Hepatocyte (in vitro differentiated cells): ENCODE measurements at places on chromosomes 2 and 18.

GRCh38 chr2:42721898-42722297, 42.0 kb downstream of the OXER1 start:
- H3K36me3 ChIP-seq, result no peaks in the 10 kb centered on the region
- H3K4me1 ChIP-seq, result peaks cover 16% of the 10 kb centered on the region
- H3K27ac ChIP-seq, result peak overlapping the region; percentile 77
- H3K4me3 ChIP-seq, result no peak overlapping the region
- DNase-seq, result no peak

- H3K36me3 ChIP-seq, result no peaks in the 10 kb centered on the region
- peaks cover 72% of the 10 kb centered on the region for H3K27me3 ChIP-seq
- DNase-seq, result no peak
- H3K27ac ChIP-seq, result no peak overlapping the region
Measured at GRCh38 chr2:44766220-44766619, 175.3 kb upstream of the SIX3 start.

DNA sequence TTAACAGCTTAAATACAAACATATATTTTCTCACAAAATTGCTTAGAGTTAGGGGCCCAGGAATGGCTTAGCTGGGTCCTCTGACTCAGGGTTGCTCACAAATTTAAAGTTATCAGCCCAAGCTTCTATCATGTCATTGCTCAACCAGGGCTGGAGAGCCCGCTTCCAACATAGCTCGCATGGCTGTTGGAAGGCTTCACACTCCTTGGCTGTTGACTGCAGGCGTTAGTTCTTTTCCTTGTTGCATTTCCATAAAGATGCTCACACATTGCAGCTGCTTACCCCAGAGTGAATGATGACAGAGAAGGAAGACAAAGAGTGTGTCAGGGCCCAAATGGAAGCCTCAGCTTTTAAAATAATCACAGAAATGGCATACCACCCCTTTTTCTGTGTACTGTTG, 62.9 kb upstream of the TFPI start:
- no peaks in the 10 kb centered on the region for H3K27me3 ChIP-seq
- H3K4me1 ChIP-seq, result no peaks in the 10 kb centered on the region
- H3K27ac ChIP-seq, result no peak overlapping the region
- H3K4me3 ChIP-seq, result no peak overlapping the region

DNA sequence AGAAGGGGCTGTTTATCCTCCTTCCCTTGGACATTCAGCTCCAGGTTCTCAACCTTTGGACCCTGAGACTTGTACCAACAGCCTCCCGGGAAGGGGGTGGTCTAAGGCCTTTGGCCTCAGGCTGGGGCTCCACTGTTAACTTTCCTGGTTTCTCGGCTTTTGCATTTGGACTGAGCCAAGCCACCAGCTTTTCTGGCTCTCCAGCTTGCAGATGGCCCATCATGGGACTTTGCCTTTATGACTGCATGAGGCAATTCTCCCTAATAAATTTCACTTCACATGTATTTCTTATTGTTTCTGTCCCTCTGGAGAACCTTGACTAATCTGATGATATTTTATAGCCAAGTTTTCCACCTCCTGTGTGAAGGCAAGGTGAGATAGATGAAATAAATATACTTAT, 180.8 kb downstream of the PPP1R1C start:
- H3K4me3 ChIP-seq, result no peak overlapping the region
- no peaks in the 10 kb centered on the region for H3K27me3 ChIP-seq
- peak; percentile 45 for DNase-seq
- H3K4me1 ChIP-seq, result no peaks in the 10 kb centered on the region

DNA sequence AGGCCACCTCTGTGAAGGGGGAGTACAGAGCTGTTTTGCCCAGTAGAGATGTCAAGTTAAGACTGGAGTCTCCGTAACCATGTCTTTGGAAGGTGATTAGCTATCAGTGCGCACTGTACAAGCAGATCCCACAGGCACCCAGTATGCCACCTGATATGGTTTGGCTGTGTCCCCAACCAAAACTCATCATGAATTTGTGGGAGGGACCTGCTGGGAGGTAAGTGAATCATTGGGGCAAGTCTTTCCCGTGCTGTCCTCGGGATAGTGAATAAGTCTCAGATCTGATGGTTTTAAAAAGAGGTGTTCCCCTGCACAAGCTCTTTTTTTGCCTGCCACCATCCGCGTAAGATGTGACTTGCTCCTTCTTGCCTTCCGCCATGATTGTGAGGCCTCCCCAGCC, 90.2 kb downstream of the ACTR2 start:
- no peaks in the 10 kb centered on the region for H3K27me3 ChIP-seq
- DNase-seq, result no peak
- H3K27ac ChIP-seq, result no peak overlapping the region
- H3K4me1 ChIP-seq, result peaks cover 18% of the 10 kb centered on the region
- no peak overlapping the region for H3K4me3 ChIP-seq

DNA sequence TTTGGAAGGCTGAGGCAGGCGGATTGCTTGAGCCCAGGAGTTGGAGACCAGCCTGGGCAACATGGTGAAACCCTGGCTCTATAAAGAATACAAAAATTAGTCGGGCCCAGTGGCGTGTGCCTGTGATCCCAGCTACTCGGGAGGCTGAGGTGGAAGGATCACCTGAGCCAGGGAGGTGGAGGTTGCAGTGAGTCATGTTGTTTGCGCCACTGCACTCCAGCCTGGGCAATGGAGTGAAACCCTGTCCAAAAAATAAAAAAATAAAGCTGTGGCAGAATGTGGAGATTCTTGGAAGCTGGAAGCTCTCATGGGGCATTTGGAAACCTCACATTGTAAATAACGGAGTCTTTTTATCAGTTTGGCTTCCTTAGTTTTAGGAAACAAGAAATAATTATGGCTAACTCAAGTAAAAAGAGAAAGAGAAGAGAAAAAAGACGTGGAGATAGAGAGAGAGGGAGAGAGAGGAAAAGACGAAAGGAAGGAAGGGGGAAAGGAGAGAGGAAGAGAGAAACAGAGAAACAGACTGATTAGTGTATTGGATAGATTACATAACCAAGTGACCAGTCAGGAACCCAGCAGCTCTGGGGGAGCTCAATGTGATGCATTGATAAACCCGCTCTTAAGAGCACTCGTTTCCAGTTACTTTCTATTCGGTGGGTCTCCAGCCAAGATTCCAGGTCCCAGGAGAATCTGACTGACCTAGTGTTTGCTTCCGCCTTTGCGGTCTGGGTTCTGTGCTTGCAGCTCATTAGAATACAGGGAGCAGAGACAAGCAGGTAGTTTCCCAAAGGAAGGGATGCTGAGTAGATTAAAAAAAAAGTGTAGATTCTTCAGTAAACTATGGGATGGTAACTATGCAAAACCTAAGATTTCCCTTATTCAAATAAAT, 1.1 kb upstream of the SPAST start:
- H3K4me1 ChIP-seq, result no peaks in the 10 kb centered on the region
- no peaks in the 10 kb centered on the region for H3K36me3 ChIP-seq
- DNase-seq, result peak; percentile 46
- peak overlapping the region; percentile 88 for H3K27ac ChIP-seq

GRCh38 chr18:28164771-28165483, 12.0 kb downstream of the CDH2 start:
- H3K27me3 ChIP-seq, result no peaks in the 10 kb centered on the region
- no peak overlapping the region for H3K4me3 ChIP-seq
- peak overlapping the region; percentile 14 for H3K27ac ChIP-seq
- peaks cover 12% of the 10 kb centered on the region for H3K4me1 ChIP-seq
- H3K36me3 ChIP-seq, result no peaks in the 10 kb centered on the region
- no peak for DNase-seq

DNA sequence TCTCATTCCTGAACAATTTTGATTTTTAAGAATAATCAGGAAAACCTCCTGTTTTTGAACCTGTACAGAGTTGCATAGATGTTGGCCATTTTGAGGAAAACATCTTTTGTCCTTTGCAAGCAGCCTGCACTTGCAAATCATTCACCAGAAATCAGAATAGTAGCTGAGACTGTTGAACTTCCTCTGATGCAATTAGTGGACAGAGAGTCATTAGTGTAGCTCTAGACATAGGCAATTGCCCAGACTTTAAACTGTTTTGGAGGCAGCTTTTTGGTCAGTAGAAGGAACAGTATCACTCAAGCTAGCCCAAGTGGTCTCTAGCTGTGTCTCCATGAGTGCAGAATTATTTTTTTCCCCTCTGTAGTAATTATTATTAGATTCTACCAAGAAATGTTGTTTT, 326.1 kb downstream of the PIK3C3 start:
- no peaks in the 10 kb centered on the region for H3K36me3 ChIP-seq
- no peak overlapping the region for H3K4me3 ChIP-seq
- H3K27ac ChIP-seq, result no peak overlapping the region
- no peaks in the 10 kb centered on the region for H3K4me1 ChIP-seq
- no peaks in the 10 kb centered on the region for H3K27me3 ChIP-seq

GRCh38 chr18:45890606-45891005, 65.1 kb downstream of the SIGLEC15 start:
- no peak for DNase-seq
- H3K4me1 ChIP-seq, result no peaks in the 10 kb centered on the region
- H3K36me3 ChIP-seq, result no peaks in the 10 kb centered on the region
- no peaks in the 10 kb centered on the region for H3K27me3 ChIP-seq
- H3K4me3 ChIP-seq, result no peak overlapping the region

- peaks cover 30% of the 10 kb centered on the region for H3K27me3 ChIP-seq
- peaks cover 19% of the 10 kb centered on the region for H3K4me1 ChIP-seq
- DNase-seq, result peak; percentile 30
- no peaks in the 10 kb centered on the region for H3K36me3 ChIP-seq
Measured at GRCh38 chr2:26696351-26696816, 3.9 kb downstream of the KCNK3 start.

DNA sequence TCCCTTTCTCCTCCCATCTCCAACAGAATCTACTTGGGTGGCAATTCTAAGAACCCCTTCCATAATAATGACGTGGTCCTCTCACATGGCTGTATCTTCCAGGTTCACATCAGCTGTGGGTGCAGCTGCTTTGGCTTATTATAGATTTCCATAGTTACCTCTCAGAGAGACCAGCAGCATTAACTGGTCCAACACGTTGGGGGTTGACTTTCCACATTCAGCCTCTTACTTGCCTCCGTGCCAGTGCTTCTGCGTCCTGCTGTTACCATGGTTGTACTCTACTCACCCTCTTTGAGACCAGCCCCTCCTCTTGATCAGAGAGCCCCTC, 570.7 kb downstream of the PLCL1 start:
- no peaks in the 10 kb centered on the region for H3K36me3 ChIP-seq
- no peak overlapping the region for H3K27ac ChIP-seq
- no peak for DNase-seq
- H3K27me3 ChIP-seq, result no peaks in the 10 kb centered on the region

DNA sequence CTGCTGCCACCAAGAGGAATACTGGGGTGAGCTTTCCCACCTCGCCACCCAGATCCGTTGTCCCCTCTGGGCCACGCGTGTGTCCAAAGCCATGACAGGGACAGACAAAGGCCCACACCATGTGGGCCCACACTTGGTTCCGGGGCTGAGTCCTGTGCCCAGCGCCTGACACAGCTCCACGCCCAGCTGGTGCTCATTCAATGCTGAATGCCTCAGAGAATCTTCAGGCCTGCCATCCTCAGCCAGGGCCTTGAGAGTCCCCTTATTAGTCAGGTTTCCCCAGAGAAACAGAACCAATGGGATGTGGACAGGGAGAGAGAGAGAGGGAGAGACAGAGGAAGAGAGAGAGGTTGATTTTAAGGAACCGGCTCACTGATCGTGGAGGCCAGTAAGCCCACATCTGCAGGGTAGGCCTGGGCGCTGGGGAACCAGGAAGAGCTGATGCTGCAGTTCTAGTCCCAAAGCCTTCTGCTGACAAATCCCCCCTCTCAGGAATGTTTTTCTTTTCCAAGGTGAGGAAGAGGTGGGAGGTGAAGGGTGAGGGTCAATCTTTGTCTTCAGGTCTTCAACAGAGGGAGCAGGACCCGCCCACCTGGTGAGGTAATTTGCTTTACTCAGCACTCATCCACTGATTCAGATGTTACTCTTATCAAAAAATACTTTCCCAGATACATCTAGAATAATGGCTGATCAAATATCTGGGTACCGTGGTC, 10.2 kb upstream of the SPATA3 start:
- no peaks in the 10 kb centered on the region for H3K4me1 ChIP-seq
- no peak for DNase-seq
- H3K36me3 ChIP-seq, result no peaks in the 10 kb centered on the region
- no peak overlapping the region for H3K27ac ChIP-seq
- no peak overlapping the region for H3K4me3 ChIP-seq
- H3K27me3 ChIP-seq, result no peaks in the 10 kb centered on the region

DNA sequence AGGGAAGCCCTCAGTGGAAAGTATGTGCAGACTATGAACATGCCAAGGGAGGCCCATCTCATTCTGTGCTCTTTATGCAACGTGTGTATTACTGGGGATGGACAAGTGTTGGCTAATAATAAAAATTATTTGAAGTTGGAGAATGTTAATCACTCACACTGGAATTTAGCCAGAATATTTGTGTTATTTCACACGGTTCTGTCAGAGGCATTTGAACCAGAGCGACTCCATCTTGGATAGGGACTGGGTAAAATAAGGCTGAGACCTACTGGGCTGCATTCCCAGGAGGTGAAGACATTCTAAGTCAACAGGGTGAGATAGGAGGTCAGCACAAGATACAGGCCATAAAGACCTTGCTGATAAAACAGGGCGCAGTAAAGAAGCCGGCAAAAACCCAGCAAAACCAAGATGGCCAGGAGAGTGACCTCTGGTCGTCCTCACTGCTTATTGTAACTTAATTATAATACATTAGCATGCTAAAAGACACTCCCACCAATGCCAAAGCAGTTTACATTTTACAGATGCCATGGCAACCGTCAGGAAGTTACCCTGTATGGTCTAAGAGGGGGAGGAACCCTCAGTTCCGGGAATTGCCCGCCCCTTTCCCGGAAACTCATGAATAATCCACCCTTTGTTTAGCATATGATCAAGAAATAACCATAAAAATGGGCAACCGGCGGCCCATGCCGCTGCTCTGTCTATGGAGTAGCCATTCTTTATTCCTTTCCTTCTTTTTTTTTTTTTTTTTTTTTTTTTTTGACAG, 2.6 kb upstream of the FZD5 start:
- no peaks in the 10 kb centered on the region for H3K36me3 ChIP-seq
- H3K27ac ChIP-seq, result peak overlapping the region; percentile 51
- DNase-seq, result peak; percentile 54
- peaks cover 8% of the 10 kb centered on the region for H3K4me1 ChIP-seq
- no peaks in the 10 kb centered on the region for H3K27me3 ChIP-seq

- no peak overlapping the region for H3K27ac ChIP-seq
- no peaks in the 10 kb centered on the region for H3K36me3 ChIP-seq
- no peak for DNase-seq
- H3K4me1 ChIP-seq, result no peaks in the 10 kb centered on the region
- no peaks in the 10 kb centered on the region for H3K27me3 ChIP-seq
- H3K4me3 ChIP-seq, result no peak overlapping the region
Measured at GRCh38 chr2:123839326-123839725, 185.8 kb upstream of the CNTNAP5 start.

DNA sequence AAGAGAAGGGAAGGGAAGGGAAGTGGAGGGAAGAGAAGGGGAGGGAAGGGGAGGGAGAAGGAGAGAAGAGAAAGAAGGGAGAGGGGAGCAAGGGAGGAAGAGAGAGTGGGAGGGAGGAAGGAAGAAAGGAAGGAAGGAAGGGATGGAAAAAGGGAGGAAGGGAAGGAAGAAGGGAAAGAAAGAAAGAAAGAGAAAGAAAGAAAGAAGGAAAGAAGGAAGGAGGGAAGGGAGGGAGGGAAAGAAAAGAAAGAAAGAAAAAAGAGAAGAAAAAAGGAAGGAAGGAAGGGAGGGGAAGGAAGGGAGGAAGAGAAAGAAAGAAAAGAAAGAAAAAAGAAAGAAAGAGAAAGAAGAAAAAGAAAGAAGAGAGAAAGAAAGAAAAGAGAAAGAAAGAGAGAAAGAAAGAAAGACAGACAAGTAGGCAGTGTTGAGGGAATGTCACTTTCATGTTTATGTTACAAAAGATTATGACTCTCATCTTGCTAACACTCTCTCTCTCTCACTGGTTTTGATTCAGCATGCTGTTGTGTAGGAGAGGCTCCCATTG, 58.0 kb upstream of the ZNF804A start:
- no peak overlapping the region for H3K4me3 ChIP-seq
- no peaks in the 10 kb centered on the region for H3K27me3 ChIP-seq
- H3K27ac ChIP-seq, result no peak overlapping the region
- no peaks in the 10 kb centered on the region for H3K36me3 ChIP-seq
